ENCODE measurements at places on chromosomes 12 and 14.
A peak's percentile ranks its signal among the peaks of the same experiment; 100 is the strongest.

DNA sequence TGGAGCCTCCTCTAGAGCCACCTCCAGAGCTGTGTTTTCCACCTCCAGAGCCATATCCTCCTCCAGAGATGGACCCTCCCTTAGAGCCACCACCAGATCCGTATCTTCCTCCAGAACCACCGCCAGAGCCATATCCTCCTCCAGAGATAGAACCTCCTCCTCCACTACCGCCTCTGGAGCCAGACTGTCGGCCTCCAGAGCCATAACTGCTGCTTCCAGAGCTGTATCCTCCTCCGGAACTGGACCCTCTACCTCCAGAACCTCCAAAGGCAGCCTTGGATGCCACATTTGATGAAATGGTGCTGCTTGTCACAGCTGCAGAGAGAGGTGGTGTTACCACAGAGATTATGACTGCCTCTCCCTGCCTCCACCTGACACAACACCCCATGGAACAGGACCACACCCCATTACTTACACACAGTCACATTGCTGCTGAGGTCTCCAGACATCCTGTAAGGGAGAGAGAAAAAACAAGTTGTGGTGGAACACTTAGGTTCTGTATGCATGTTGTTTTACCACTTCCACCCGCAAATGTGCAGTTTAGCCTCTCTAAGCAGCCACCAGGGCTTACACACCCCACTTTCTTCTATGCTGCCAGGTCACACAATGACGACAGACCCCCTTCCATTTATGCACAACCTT is 6.8 kb downstream of the KRT2 start:
- no peak for DNase-seq
- H3K27ac ChIP-seq, result no peak overlapping the region
- no peaks in the 10 kb centered on the region for H3K4me1 ChIP-seq
- H3K4me3 ChIP-seq, result no peak overlapping the region

DNA sequence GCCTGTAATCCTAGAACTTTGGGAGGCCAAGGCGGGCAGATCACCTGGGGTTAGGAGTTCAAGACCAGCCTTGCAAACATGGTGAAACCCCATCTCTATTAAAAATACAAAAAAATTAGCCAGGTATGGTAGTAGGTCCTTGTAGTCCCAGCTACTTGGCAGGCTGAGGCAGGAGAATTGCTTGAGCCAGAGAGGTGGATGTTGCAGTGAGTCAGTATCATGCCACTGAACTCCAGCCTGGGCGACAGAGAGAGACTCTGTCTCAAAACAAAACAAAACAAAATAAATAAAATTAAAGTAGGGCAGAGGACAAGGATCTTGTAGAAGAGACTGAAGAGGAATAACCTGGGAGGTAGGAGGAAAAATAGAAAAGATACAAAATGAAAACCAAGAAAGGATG is 45.5 kb upstream of the GUCY2C start:
- no peak overlapping the region for H3K4me3 ChIP-seq
- H3K27me3 ChIP-seq, result no peaks in the 10 kb centered on the region
- H3K27ac ChIP-seq, result no peak overlapping the region
- no peak for DNase-seq

DNA sequence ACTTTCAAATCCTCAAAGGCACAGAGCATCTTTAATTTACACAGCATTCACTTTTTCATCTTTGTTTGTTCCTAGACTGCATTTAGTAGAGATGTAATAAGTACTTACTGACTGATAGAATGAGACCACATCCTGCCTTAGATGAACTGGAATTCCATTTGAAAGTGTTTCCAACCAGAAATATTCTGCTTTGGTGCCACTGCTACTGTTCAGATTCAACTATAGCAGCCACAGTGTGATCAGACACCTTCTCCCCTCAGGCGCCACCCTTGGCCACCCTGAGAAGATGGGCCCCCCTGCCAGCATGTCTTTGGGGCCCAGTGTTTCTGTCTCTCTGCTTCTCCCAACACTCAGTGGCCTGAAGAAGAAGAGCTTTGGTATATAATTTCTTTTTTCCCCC is 449.1 kb downstream of the RAD51B start:
- no peak for DNase-seq
- no peaks in the 10 kb centered on the region for H3K27me3 ChIP-seq
- H3K4me1 ChIP-seq, result peaks cover 6% of the 10 kb centered on the region
- no peaks in the 10 kb centered on the region for H3K36me3 ChIP-seq
- peak overlapping the region; percentile 55 for H3K27ac ChIP-seq
- H3K4me3 ChIP-seq, result no peak overlapping the region

DNA sequence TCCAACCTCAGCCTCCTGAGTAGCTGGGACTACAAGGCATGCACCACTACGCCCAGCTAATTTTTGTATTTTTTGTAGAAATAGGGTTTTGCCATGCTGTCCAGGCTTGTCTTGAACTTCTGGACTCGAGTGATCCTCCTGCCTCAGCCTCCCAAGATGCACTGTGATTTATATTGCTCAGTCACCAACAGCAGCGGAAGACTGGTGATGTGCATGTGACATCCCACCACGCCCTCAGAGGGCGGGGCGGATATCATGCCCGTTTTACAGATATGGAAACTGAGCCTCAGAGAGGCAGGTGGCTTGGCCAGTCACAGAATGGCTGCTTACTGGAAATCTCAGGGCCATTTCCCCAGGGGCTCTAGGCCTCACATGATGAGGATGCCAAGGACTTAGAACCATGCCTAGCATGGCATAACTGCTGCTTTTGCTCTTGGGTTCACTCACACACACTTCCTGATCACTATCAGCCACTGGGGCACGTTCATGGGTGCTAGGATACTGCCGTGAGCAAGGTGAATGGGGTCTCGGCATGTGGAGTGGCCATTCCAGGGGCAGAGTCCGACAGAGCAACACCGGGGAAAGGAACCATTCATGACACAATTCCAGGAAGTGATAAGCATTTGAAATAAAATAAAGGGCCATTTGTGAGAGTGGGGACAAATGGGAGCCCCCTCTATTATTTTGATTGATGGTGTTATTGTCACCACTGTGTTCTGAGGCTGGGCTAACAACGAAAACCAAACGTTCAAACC is 31.9 kb downstream of the RBM19 start:
- H3K4me1 ChIP-seq, result no peaks in the 10 kb centered on the region
- no peak overlapping the region for H3K4me3 ChIP-seq
- no peak for DNase-seq
- no peaks in the 10 kb centered on the region for H3K27me3 ChIP-seq

DNA sequence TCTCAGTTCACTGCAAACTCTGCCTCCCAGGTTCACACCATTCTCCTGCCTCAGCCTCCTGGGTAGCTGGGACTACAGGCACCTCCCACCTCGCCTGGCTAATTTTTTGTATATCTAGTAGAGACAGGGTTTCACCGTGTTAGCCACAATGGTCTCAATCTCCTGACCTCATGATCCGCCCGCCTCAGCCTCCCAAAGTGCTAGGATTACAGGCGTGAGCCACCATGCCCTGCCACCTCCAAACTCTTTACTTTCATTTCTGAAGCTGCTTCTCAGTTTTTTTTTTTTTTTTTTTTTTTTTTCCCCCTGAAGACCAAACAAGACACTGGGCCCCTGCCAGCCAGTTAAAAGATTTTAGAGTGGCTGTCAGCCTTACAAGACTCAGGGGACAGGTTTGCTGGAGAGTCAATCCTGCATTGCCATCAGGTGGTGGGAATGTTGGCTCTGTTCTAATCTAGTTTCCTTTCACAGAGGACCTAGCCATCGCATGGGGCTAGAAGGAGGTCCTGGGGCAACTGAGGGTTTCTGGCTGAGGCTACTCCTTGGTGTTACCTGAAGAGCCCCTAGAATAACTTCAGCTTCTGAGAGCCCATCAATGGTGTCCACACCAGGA is 37.4 kb upstream of the HIGD1C start:
- H3K4me1 ChIP-seq, result no peaks in the 10 kb centered on the region
- no peaks in the 10 kb centered on the region for H3K27me3 ChIP-seq
- no peak overlapping the region for H3K27ac ChIP-seq
- no peak overlapping the region for H3K4me3 ChIP-seq
- no peak for DNase-seq

- no peaks in the 10 kb centered on the region for H3K4me1 ChIP-seq
- no peaks in the 10 kb centered on the region for H3K27me3 ChIP-seq
- H3K36me3 ChIP-seq, result no peaks in the 10 kb centered on the region
- DNase-seq, result peak; percentile 47
These were observed 58.7 kb upstream of the C14orf180 start for GRCh38 chr14:104520620-104521410.

DNA sequence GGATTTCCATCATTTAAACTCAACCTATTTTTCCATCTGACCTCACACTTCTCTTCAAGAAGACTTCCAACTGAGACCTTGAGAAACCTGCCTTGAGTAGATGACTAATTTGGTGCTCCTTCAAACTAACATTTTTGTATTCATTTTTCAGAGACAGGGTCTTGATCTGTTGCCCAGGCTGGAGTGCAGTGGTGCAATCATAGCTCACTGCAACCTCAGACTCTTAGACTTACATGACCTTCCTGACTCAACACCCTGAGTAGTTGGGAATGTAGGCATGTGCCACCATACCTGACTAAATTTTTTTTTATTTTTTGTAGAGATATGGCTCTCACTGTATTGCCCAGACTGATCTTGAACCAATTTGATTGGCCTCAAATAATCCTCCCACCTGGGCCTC is 389.9 kb downstream of the PDZRN4 start:
- no peaks in the 10 kb centered on the region for H3K4me1 ChIP-seq
- no peak for DNase-seq
- H3K4me3 ChIP-seq, result no peak overlapping the region
- H3K36me3 ChIP-seq, result no peaks in the 10 kb centered on the region
- H3K27me3 ChIP-seq, result no peaks in the 10 kb centered on the region

- peak; percentile 70 for DNase-seq
- H3K36me3 ChIP-seq, result no peaks in the 10 kb centered on the region
- H3K4me3 ChIP-seq, result peak overlapping the region; percentile 27
- H3K27me3 ChIP-seq, result no peaks in the 10 kb centered on the region
- H3K4me1 ChIP-seq, result no peaks in the 10 kb centered on the region
These were observed 5.2 kb upstream of the RIMKLB start for GRCh38 chr12:8692573-8692972.

- H3K27me3 ChIP-seq, result no peaks in the 10 kb centered on the region
- peaks cover 7% of the 10 kb centered on the region for H3K4me1 ChIP-seq
- peaks cover 31% of the 10 kb centered on the region for H3K36me3 ChIP-seq
- DNase-seq, result no peak
- H3K27ac ChIP-seq, result peak overlapping the region; percentile 17
These were observed 1.4 kb downstream of the APAF1 start for GRCh38 chr12:98646294-98647090.

GRCh38 chr14:63855281-63855680 is 2.5 kb downstream of the SYNE2 start:
- peak overlapping the region; percentile 89 for H3K4me3 ChIP-seq
- no peaks in the 10 kb centered on the region for H3K27me3 ChIP-seq
- H3K36me3 ChIP-seq, result no peaks in the 10 kb centered on the region
- H3K4me1 ChIP-seq, result no peaks in the 10 kb centered on the region
- no peak for DNase-seq

DNA sequence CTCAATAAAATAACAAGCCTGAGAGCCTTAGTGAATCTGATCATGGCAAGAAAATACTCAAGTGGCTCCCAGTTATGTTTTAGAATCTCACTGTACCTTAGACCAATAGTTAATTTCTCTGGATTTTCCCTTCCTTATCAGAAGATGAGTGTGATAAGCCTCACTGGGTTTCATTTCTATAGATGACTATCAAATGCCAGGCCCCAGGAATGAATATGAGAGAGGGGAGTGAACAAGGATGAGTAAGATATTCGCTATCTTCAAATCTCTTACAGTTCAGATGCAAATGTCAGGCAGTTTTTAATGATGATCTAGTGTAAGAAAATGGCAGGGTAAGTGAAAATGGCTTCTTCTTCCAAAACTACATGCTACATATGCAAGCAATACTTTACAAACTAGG is 26.1 kb upstream of the OR10P1 start:
- H3K27ac ChIP-seq, result no peak overlapping the region
- H3K4me3 ChIP-seq, result no peak overlapping the region
- H3K36me3 ChIP-seq, result no peaks in the 10 kb centered on the region
- no peaks in the 10 kb centered on the region for H3K27me3 ChIP-seq

- H3K4me3 ChIP-seq, result no peak overlapping the region
- H3K27me3 ChIP-seq, result no peaks in the 10 kb centered on the region
- DNase-seq, result peak; percentile 94
- peak overlapping the region; percentile 93 for H3K27ac ChIP-seq
- H3K4me1 ChIP-seq, result peaks cover 95% of the 10 kb centered on the region
- H3K36me3 ChIP-seq, result no peaks in the 10 kb centered on the region
These were observed 37.3 kb downstream of the ACTN1 start for GRCh38 chr14:68941820-68942219.

DNA sequence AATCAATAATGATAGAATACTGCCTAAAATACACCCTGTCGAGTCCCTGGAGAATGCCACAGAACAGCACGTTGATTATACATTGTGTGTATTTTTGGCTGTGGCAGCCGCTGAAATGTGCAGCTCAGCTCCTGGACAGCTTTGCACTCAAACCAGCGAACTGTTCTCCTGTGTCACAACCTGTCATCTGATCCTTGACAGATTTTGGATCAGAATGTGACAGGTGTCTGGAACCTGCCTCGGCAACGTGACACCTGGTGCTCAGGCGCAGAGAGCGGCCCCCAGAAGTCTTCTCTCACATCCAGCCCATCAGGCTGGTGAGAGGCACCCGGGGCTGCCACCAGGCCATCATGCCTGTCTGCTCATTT is 19.3 kb downstream of the MVK start:
- no peaks in the 10 kb centered on the region for H3K4me1 ChIP-seq
- no peak for DNase-seq
- no peak overlapping the region for H3K27ac ChIP-seq
- peaks cover 62% of the 10 kb centered on the region for H3K36me3 ChIP-seq

DNA sequence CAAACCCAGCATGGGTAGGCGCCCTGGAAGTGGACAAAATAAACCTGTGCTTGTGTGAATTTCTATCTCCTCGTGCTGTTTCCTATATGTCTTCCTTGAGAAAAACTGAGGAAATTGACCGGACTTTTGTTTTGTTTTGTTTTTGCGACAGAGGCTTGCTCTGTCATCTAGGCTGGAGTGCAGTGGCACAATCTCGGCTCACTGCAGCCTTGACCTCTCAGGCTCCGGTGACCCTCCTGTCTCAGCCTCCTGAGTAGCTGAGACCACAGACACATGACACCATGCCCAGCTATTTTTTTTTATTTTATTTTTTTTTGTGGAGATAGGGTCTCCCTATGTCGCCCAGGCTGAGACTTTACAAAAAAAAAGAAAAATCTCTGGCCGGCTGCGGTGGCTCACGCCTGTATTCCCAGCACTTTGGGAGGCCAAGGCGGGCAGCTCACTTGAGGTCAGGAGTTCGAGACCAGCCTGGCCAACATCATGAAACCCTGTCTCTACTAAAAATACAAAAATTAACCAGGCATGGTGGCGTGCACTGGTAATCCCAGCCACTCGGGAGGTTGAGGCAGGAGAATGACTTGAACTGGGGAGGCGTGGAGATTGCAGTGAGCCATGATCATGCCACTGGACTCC is 22.5 kb upstream of the MIA2 start:
- H3K27me3 ChIP-seq, result no peaks in the 10 kb centered on the region
- H3K36me3 ChIP-seq, result no peaks in the 10 kb centered on the region
- H3K4me1 ChIP-seq, result no peaks in the 10 kb centered on the region
- no peak for DNase-seq
- no peak overlapping the region for H3K4me3 ChIP-seq
